ENCODE measurements at places on chromosomes 6 and 20.
A peak's percentile ranks its signal among the peaks of the same experiment; 100 is the strongest.

DNA sequence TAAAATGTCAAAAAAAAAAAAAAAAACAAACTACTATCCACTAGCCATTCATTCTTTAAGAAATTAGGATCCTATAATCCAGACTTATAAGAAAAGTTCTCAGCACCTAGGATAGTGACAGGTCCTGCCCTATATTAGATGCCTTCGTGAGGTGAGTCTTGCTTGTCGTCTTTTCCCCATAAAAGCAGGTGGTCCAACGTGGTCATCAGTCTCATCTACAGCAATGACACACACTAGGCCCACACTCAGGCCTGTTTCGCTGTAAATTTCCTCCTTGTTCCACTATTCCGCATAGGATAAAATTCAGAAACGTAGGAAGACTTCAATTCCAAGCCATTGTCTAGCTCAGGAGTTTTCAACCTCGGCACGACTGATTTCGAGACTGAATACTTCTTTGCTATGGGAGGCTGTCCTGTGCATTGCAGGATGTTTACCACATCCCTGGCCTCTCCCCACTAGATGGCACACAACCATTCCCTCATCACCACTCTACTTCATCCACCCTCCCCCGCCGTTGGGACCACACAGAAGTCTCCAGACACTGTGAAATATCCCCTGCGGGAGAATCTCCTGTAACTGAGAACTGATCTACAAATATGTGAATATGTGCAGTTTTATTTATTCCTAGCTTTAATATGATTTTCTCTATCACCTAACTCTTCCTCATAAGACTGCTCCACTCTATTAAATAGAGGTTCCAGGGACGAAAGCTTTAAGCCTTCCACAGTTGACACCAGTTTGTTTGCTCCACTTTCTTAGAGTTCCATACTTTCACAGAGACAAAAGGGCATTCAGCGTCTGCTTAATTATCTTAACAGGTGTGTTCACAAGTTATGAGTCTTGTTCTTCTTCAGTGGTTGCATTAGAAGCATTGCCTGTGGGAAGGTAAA is 346.3 kb downstream of the BMP2 start:
- DNase-seq, result peak; percentile 57

DNA sequence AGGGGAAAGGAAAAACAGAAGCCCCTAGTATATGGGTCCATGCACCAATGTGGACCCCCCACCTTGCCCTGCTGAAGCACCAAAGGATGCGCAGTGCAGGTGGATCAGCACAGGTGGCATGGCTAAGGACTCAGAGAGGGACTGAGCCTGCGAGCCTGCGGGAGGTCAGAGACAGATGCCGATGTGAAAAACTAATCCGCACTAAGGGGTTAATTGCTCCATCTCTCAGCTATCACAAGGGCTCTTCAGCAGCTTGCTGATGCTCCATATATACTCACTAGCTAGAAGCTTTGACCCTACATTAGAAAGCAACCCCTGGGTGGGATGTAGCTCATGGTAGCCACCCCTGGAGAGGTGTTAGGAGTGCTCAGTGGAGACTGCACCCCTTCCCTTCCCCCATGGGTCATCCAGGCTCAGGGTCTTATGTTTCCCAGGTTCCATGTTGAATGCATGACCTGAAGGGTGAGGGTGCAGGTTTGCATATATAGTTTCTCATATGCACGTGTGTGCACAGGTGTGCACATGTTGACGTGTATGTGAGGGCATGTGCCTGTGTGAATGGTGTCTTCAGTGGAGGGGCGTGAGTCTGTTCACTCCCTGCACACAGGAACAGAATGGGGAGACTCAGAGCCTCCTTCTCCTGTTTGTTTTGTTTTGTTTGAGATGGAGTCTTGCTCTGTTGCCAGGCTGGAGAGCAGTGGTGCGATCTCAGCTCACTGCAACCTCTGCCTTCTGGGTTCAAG is 13.4 kb upstream of the IP6K3 start:
- DNase-seq, result no peak

DNA sequence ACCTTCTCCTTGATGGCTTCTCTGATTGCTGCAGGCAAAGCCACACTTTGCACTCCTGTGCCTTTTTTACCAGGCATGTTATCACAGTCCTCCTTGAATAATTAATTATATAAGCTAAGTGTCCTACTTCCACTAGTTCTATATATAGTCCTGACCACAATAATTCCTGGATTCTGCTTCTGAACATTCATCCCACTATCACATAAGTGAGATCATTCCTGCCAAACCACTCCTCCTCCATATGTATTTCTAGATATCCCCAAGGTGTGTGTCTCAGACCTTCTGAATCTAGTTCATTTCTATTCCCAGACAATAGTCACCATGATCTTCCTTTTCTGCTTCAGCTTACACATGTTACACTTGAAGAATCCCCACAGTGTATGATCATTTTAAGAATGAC is 1237.5 kb upstream of the MAP3K7 start:
- no peak for DNase-seq

- DNase-seq, result no peak
These were observed 137.9 kb downstream of the PKHD1 start for GRCh38 chr6:51949526-51949925.

- no peak for DNase-seq
These were observed 42.3 kb upstream of the GATA5 start for GRCh38 chr20:62517901-62518610.

GRCh38 chr20:23744817-23745216 is 5.9 kb downstream of the CST1 start:
- DNase-seq, result no peak

DNA sequence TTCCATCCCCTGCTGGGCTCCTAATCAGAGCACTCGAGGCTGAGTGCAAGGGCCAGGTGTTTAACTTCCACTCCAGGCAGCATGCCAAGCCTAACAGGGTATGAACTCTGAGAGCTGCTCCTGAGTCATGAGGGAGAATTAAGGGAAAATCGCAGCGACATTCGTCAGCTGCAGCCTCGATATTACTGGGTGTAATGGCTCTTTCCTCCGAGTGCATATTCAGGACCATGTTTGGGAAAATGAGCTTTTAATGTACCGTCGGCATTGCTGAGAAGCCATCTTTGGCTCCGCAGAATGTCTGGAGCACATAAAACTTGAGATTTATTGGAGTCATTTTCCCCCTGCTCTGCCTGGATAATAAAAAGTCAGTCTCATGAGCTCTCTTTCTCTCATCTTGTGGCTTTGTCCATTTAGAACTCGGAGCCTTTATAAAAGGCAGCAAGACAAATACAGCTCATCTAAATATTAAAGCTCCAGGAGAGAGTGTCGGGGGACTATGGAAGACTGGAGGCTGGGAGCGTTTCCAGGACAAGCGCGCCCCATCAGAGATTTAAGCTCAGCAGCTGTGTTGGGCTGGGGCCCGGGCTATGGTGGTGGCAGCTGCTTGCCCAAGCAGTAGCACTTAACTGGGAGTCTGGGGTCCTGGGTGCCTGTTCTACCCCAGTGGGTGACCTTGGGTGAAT is 103.7 kb downstream of the TOX2 start:
- peak; percentile 82 for DNase-seq

DNA sequence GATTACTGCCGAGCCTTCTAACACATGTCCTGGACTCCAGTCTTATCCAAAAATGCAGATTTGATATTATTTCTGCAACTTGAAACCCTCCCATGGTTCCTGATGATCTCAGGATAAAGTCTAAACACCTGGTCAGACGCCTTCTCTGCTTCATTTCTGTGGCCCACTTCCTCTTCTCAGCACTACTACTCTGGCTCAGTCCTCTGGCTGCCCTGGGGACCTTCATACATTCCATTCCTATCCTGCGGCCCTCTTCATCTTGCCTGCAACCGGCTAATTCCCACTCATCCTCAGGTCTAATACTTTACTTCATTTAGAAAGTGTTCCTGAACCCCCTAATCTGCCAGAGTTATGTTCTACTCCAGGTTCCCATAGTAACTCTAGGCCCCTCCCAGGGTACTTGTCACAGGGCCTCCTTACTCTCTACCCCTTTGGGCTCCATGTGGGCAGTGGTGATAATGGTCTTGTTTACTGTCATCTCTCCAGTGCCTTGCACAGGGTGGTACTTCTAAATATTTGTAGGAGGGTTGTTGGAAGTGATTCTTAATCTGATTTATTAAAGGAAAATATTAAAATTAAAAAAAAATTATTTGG is 18.9 kb downstream of the MAN1A1 start:
- DNase-seq, result no peak

DNA sequence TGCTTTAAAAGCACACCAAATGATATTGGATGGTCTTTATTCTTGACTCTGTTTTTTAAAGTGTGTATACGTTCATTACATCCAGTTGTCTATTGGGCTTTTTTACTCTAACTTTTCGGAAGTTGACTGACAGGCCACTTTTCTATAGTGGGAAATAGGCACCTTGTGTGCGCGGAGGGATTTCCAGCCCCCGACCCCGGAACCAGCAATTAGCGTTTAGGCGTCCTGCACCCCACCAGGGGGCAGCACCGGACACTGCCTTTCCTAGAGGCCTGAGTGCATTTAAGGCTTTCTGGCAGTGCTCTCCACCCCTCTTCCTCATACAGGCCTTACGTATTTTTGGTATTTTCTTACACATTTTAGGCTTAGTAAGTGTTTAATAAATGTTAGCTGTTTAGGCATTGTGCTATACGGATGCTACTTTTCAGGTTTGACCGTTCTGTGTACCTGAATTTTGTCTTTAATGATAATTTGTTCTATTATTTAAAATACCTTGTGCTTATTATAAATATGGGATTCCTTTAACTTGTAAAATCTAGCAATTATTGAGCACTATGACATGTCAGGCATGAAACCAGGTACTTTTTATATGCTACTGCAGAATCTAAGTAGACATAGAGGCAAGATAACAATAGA is 231.8 kb downstream of the BCKDHB start:
- peak; percentile 67 for DNase-seq

DNA sequence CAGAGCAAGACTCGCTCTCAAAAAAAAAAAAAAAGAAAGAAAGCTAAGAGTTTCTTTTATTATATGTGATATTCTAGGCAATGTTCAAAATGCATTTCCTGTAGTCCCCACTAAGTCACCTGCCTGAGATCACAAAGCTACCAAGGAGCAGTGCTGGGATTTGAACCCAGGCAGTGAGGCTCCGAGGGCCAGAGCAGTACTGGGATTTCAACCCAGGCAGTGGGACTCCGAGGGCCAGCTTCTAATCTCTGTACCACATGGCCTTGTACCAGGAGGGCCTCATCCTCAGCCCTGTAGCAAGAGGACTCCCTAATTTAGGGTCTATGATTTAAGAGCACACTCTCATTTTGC is 39.7 kb downstream of the ZMYND8 start:
- no peak for DNase-seq

DNA sequence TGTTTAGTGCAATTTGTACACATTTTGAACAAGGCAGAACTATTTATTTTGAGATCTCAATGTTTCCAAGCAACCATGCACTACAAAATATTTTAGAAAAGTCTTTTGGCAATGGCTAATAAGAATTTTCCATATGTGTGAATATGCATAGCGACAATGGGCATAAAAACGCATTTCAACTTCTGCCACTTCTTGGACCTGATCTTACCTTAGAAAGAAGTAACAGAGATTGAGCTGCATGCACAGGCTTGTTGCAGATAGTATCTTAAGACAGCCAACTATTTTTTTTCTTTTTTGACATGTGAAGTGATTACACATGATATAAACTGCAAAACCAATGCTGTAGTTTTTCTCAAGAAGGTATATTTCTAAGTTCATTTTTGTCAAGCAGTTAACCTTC is 210.4 kb upstream of the PHACTR1 start:
- DNase-seq, result no peak

DNA sequence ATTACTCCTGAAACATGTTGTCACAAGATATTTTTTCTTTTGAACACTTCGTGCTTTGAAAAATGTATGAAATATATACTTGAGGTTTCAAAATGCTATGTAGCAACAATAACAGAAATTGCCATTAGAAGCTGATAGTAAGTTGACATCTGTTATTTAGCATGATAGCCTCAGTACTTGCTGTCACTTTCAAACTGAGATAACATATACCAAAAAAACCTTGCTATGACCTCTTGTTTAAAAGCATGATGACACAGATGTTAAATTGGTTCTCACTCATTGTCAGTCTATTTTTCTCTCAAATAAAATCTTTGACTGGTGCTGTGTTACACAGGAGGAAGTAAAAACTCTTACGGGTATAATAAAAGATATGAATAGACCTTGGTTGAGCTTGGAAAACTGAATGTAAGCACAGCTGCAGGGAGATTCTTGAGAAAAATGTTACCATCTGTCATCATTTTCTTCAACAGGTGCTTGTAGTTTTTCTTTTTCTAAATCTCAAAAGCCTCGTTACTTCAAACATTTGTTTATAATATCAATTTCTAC is 18.6 kb downstream of the MOXD1 start:
- DNase-seq, result no peak

GRCh38 chr6:155212616-155213380 is 51.0 kb upstream of the CLDN20 start:
- DNase-seq, result no peak

DNA sequence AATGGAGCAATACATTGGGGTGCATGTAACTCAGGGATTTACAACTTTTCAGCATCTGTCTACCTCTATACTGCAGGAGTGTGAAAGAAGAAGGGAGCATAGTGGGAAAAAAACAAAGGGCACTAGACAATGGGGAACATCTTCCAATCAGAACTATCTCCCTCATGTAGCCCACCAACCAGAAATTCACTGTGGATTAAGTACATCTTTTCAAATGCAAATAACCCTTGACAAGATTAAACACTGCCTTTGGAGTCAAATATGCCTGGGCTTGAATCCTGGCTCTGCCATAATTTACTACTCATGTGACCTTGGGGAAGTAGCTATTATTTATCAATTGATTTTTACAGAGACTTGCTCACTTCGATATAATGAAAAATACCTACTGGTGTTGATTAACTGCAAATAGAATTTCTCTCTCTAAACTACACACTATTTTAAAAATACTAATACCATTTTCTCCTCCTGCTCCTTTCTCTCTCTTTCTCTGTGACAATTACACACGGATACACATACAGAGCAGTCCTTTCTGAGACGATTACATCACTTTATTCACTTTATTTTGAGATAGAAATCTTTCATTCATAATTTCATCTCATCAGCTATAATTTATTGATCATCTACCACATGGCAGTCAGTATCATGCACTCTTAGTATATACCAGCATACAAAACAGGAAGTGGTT is 783.7 kb downstream of the FRK start:
- no peak for DNase-seq

- DNase-seq, result no peak
These were observed 96.4 kb upstream of the RNF24 start for GRCh38 chr20:4111440-4112411.

DNA sequence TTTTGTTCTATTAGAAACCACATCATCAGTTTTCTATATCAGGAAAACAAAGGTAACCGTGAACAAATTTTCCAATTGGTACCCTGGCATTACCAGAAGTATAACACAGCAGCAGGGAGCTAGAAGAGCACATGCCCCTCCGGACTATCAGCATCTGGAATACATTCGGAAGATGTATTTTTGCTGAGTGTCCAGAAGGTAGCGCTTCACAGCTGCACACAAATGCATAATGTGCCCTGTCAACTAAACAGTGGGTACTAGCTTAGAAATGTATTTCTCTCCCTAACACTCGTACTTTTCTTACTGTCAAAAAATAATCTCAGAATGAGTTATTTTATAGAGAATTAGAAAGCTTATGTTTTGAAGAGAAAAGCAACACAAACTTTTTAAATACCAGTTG is 77.6 kb downstream of the HUS1B start:
- no peak for DNase-seq
